Natural killer cell treated with Interleukin-12 subunit alpha and Interleukin-12 subunit beta and Interleukin-15 and Interleukin-18, amount 100 ng/mL, for 72 hours (primary cell): ENCODE measurements at places on chromosomes 3 and 15. TPM values are rescaled to one million over a fixed set of nuclear protein-coding genes. Genes with fewer than 3 reads are reported as not detected.

DNA sequence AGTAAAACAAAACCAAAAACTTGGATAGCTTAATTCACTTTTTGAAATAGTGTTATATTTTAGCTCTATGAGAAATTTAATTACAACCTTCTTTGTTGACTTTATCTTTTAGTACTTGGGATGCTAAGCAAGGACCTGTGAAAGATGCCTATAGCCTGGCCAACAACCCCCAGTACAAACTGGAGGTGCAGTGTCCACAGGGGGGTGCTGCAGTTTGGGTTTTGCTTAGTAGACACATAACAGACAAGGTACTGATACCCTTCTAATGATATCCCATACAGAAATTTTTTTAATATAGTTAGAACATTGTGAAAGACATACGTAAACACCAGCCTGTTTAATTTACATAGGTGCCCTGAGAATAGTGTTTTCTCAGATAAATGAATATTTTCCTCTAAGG, 35.3 kb downstream of the CAPN7 start:
- H3K4me1 ChIP-seq, result peaks cover 10% of the 10 kb centered on the region
- no peaks in the 10 kb centered on the region for H3K27me3 ChIP-seq
- DNase-seq, result no peak
- H3K4me3 ChIP-seq, result no peak overlapping the region

The CKMT1A gene
- total RNA-seq, result not detected

DNA sequence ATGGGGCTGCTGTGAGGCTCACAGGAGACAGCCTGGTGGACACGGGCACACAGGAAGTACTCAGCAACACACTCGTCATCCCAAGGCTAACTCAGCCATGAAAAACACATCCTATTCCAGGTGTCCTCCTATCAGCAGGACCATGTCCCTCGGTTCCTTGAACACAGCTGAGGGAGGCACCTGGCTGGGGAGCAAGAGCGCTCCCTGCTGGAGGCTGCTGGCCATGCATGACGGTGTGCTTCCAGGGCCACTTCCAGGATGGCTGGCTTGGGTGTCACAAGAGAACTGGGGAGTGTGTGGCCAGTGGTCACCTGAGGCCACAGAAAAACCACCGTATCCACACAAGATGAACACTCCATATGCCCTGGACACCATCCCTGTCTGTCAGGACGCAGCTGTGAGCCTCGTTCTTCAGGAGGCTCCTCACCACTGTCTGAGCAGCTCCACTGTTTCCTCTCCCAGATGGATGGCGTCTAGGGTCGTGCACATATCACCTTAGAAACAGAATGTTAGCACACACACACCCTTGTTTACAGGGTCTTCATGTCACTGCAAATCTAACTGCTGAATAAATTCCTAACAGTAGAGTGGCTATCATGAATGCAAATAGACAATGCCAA, 31.0 kb downstream of the POC1A start:
- H3K4me3 ChIP-seq, result no peak overlapping the region
- peaks cover 19% of the 10 kb centered on the region for H3K4me1 ChIP-seq
- no peak overlapping the region for H3K27ac ChIP-seq
- no peaks in the 10 kb centered on the region for H3K27me3 ChIP-seq
- peak; percentile 77 for DNase-seq

DNA sequence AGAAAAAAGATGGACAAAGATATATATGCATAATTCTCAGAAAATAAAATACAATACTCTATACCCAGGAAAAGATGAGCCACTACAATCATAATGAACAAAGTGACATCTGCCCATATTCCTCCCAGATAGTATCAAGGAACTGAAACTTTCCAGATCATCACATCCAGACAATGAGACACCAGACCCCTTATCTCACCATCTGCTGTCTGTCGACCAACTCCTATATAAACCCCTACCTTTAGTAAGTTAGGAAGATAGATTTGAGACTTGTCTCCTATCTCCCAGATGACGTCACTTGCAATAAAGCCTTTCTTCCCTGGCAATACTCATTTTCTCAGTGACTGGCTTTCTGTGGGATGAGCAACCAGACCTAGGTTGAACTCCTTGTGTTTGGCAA, 1071.6 kb downstream of the PLOD2 start:
- H3K4me3 ChIP-seq, result no peak overlapping the region

DNA sequence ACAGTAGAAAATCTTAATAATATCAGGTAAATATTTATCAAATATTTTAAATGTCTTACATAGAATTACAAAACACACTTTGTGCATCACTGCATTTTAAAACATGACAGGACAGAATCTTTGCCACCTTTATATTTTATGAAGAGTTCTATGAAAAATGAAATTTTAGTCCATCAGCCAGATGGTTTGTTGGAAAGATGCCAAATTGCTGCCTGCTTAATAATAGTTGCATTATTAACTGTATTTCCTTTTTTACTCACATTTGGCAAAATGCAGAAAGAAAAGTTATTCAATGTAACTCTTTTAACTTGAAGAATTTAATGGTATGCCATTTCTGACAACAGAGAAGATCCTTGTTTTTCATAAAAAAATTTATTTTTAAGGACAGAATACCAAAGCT, 1271.6 kb downstream of the NSUN3 start:
- H3K27ac ChIP-seq, result no peak overlapping the region
- no peak overlapping the region for H3K4me3 ChIP-seq
- DNase-seq, result no peak

DNA sequence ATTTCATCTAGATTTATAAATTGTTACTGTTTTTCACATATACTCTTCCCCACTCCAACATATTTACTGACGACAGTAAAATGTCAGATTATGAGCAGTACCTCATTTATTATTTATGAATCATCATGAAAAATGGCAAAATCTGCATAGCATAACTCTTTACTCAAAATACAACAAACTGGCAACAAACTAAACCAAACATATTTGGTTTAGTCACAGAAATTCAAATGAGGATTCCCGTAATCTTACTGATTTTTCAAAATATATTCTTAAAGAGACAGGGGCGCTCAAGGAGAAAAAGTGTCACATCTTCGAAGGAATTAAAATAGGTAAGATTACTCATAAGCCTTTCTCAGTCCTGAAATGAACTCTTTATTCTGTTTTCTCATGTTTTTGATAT, 3.0 kb upstream of the GPR87 start:
- no peaks in the 10 kb centered on the region for H3K4me1 ChIP-seq
- no peaks in the 10 kb centered on the region for H3K36me3 ChIP-seq
- H3K4me3 ChIP-seq, result no peak overlapping the region
- no peak for DNase-seq
- H3K27ac ChIP-seq, result no peak overlapping the region
- H3K27me3 ChIP-seq, result no peaks in the 10 kb centered on the region

DNA sequence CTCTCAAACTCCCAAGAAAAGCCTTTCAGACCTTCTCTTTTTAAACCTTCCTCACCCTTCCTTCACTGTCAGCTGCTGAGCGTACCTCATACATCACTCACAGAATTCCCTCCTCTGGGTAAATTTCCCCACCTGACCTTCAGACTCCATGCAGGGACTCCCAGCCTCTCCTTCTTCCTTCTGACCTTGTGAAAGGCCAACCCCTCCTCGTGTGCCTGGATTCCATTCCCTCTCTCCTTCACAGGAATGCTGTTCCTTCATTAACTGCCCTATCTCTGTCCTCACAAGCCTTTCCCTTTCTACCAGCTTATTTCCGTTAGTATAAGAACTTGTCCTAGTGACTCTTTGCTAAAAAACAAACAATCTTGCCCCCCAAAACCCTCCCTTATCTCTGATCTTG, 69.7 kb upstream of the MME start:
- H3K4me3 ChIP-seq, result no peak overlapping the region
- no peaks in the 10 kb centered on the region for H3K4me1 ChIP-seq
- no peaks in the 10 kb centered on the region for H3K36me3 ChIP-seq

The ZNF660 gene
- 5.9 TPM for total RNA-seq

The NR2E3 gene
- total RNA-seq, result not detected

DNA sequence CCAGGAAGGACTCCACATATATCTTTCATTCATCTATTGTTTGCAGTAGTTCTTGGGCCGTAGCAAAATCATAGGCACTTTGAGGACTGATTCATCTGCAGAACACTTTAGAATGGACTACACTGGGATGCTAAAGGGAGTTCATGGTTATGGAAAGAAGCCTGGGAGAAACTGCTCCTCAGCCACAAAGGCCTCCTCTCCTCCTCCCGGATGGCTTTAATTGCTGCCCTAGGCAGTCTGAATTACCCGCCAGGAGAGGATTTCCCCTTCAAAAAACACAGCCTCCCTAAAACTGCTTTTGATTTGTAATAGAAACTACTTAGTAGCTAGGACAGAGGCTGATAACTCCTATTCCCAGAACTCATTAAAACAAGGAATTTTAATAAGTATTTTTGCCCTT, 4.6 kb downstream of the TMEM266 start:
- H3K27ac ChIP-seq, result no peak overlapping the region
- H3K36me3 ChIP-seq, result no peaks in the 10 kb centered on the region
- peaks cover 24% of the 10 kb centered on the region for H3K4me1 ChIP-seq
- peaks cover 33% of the 10 kb centered on the region for H3K27me3 ChIP-seq

- peaks cover 13% of the 10 kb centered on the region for H3K4me1 ChIP-seq
- H3K27me3 ChIP-seq, result no peaks in the 10 kb centered on the region
- peaks cover 7% of the 10 kb centered on the region for H3K36me3 ChIP-seq
- peak overlapping the region; percentile 5 for H3K4me3 ChIP-seq
Measured at GRCh38 chr3:169998668-169999131, 32.1 kb downstream of the SEC62 start.

The RBPMS2 gene
- total RNA-seq, result 1.7 TPM

DNA sequence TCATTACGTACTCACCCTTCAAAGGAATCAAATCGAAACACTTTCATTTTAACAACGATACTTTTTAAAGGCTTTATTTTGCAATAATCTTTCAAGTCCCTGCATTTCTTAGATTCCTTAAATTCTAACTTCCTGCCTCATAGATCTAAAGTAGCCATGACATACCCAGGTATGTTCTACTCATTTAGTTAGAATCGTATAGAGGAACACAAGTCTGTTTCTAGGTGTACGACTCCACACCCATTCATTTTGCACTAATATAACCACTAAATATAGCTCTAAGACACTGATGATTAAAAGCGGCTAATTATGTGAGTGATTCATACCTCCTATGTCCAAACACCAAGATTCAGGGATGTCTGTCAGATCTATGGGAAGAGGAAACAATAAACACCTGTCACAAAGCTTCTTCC, 1.3 kb downstream of the ATP13A3 start:
- H3K4me1 ChIP-seq, result peaks cover 42% of the 10 kb centered on the region
- H3K4me3 ChIP-seq, result peak overlapping the region; percentile 86
- H3K27me3 ChIP-seq, result no peaks in the 10 kb centered on the region
- H3K27ac ChIP-seq, result peak overlapping the region; percentile 91
- peaks cover 12% of the 10 kb centered on the region for H3K36me3 ChIP-seq

The PCLAF gene
- 90.0 TPM for total RNA-seq

GRCh38 chr3:130539005-130539404, 22.0 kb downstream of the COL6A6 start:
- no peaks in the 10 kb centered on the region for H3K4me1 ChIP-seq
- no peak overlapping the region for H3K27ac ChIP-seq
- no peak for DNase-seq
- H3K36me3 ChIP-seq, result no peaks in the 10 kb centered on the region

DNA sequence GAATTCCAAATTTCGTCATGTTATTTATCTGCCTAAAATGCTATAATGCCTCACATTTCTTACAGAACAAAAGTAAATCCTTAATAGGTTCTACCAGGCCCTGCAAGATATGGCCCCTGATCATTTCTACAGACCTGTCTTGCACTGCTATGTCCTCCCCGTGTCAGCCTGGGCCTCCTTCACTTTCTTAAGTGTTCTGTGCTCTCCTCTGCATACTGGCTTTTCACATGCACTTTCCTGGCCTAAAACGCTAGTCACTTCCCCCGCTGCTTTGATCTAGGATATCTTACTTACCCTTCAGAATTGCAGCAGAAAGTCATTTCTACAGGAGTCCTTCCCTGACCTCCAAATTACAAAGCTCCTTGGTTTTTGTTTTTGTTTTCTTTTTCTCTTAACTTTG, 551.3 kb downstream of the NSUN3 start:
- H3K36me3 ChIP-seq, result no peaks in the 10 kb centered on the region
- H3K4me3 ChIP-seq, result no peak overlapping the region
- no peaks in the 10 kb centered on the region for H3K4me1 ChIP-seq
- no peak overlapping the region for H3K27ac ChIP-seq

DNA sequence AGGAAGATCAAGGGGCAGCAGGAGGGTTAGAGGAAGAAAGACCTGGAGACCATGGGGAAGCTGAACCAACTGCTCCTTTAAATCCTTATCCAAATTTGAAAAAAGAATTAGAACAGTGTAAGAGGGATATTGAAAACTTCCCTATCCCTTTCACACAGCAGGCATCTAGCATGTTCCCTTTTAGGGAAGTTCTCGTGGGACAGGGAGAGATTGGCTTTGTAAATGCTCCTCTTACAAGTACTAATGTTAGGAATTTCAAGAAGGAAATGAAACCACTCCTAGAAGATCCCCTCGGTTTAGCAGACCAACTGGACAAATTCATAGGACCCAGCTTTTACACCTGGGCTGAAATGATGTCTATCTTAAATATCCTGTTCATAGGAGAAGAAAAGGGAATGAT, 41.5 kb downstream of the PPCDC start:
- H3K36me3 ChIP-seq, result no peaks in the 10 kb centered on the region
- H3K27ac ChIP-seq, result no peak overlapping the region

- no peak overlapping the region for H3K4me3 ChIP-seq
- no peaks in the 10 kb centered on the region for H3K27me3 ChIP-seq
- DNase-seq, result no peak
- H3K36me3 ChIP-seq, result no peaks in the 10 kb centered on the region
Measured at GRCh38 chr15:47301481-47301880, 415.8 kb upstream of the SEMA6D start.

GRCh38 chr15:93562395-93563123, 473.5 kb upstream of the RGMA start:
- no peak for DNase-seq
- H3K4me1 ChIP-seq, result no peaks in the 10 kb centered on the region
- H3K4me3 ChIP-seq, result no peak overlapping the region
- H3K36me3 ChIP-seq, result no peaks in the 10 kb centered on the region
- H3K27me3 ChIP-seq, result peaks cover 21% of the 10 kb centered on the region

The SLC9C1 gene
- total RNA-seq, result not detected

GRCh38 chr3:139608108-139608380, 68.5 kb upstream of the RBP1 start:
- H3K27me3 ChIP-seq, result peaks cover 3% of the 10 kb centered on the region
- H3K36me3 ChIP-seq, result no peaks in the 10 kb centered on the region
- H3K4me1 ChIP-seq, result no peaks in the 10 kb centered on the region
- H3K4me3 ChIP-seq, result no peak overlapping the region
- DNase-seq, result no peak

- peaks cover 21% of the 10 kb centered on the region for H3K4me1 ChIP-seq
- no peak overlapping the region for H3K4me3 ChIP-seq
- no peak for DNase-seq
- no peaks in the 10 kb centered on the region for H3K36me3 ChIP-seq
Measured at GRCh38 chr3:51935886-51936755, 5.6 kb downstream of the RRP9 start.

- H3K4me1 ChIP-seq, result no peaks in the 10 kb centered on the region
- peaks cover 17% of the 10 kb centered on the region for H3K27me3 ChIP-seq
- no peak overlapping the region for H3K27ac ChIP-seq
- H3K4me3 ChIP-seq, result no peak overlapping the region
- H3K36me3 ChIP-seq, result no peaks in the 10 kb centered on the region
- no peak for DNase-seq
Measured at GRCh38 chr3:61315871-61316270, 64.6 kb upstream of the FHIT start.

The DZIP1L gene
- total RNA-seq, result not detected

- no peak for DNase-seq
- no peaks in the 10 kb centered on the region for H3K4me1 ChIP-seq
- H3K4me3 ChIP-seq, result no peak overlapping the region
- no peaks in the 10 kb centered on the region for H3K27me3 ChIP-seq
Measured at GRCh38 chr3:109188741-109189140, 52.2 kb downstream of the C3orf85 start.
